ENCODE measurements at places on chromosomes 2 and 18. TPM values are rescaled to one million over a fixed set of nuclear protein-coding genes. Genes with fewer than 3 reads are reported as not detected.

DNA sequence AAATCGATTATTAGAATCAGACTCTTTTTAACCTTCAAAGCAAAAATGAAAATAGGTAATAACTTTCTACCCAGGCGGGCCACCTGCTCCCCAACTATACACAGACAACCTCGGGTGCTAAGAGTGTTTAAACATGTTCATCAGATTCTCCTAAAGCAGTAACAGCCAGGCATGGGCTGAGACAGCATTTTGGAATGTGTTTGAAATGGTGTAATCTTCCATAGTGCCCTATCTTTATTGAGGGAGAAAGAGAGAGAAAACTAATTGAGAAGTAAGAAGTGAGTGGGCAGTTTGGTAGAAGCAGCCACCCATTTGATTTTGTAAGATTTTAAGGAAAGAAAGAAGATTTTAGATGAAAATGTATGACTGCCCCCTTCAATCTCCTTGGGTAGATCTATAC, 196.1 kb upstream of the CTAGE1 start:
- no peak overlapping the region for H3K4me3 ChIP-seq
- no peaks in the 10 kb centered on the region for H3K36me3 ChIP-seq
- no peak for DNase-seq
- no peaks in the 10 kb centered on the region for H3K4me1 ChIP-seq
- no peaks in the 10 kb centered on the region for H3K27me3 ChIP-seq

DNA sequence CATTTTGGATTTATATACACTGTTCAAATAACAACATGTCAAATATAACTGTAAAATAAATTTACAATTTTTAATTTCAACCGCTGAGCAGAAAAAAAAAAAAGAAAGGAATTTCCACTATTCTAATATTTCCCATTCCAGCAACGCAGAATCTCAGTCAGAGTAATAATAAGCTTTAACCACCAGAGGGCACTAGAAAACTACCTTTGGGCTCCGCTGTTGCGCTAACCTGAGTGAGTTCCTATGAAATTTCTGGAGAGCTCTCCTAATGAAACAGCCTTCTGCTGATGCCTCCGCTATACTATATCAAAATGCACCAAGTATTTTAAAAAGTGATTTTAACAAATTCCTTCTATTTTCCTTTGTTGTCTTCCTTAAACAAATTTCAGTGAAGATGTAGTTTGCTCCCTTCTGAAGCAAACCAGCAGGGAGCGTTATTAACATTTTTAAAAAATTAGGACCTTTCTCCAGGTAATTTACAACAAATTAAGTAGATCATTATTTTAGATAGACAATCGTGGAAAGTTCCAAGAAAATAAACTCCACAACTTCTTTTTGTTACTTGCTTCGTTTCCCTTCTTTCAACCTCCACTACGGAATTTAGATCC, 23.0 kb downstream of the ERMN start:
- no peak overlapping the region for H3K4me3 ChIP-seq
- DNase-seq, result no peak
- no peaks in the 10 kb centered on the region for H3K36me3 ChIP-seq
- no peaks in the 10 kb centered on the region for H3K27me3 ChIP-seq
- H3K27ac ChIP-seq, result no peak overlapping the region
- H3K4me1 ChIP-seq, result no peaks in the 10 kb centered on the region

DNA sequence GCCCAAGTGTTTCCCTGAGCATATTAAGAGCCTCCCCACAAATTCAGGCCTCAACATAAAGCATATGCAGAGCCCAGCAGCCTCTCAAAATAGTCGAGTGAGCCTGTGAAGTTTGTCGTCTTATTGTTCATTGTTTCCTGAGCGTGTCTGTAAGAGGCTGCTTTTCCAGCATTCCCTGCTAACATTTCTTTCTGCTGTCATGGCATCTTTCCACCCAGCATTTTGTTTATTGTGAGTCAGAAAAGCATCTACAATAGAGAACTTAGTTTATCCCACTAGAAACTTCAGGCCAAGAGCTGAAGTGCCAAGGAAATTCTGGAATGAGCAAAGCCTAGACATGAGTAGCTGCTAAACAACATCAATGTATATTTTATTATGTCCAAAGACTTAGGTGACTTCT, 46.3 kb upstream of the STAM2 start:
- H3K36me3 ChIP-seq, result no peaks in the 10 kb centered on the region
- no peak overlapping the region for H3K27ac ChIP-seq
- no peak for DNase-seq
- H3K4me3 ChIP-seq, result no peak overlapping the region
- no peaks in the 10 kb centered on the region for H3K27me3 ChIP-seq
- no peaks in the 10 kb centered on the region for H3K4me1 ChIP-seq

- H3K36me3 ChIP-seq, result no peaks in the 10 kb centered on the region
- no peaks in the 10 kb centered on the region for H3K4me1 ChIP-seq
- H3K4me3 ChIP-seq, result no peak overlapping the region
- no peak for DNase-seq
Measured at GRCh38 chr2:122098306-122098705, 342.9 kb downstream of the TSN start.

DNA sequence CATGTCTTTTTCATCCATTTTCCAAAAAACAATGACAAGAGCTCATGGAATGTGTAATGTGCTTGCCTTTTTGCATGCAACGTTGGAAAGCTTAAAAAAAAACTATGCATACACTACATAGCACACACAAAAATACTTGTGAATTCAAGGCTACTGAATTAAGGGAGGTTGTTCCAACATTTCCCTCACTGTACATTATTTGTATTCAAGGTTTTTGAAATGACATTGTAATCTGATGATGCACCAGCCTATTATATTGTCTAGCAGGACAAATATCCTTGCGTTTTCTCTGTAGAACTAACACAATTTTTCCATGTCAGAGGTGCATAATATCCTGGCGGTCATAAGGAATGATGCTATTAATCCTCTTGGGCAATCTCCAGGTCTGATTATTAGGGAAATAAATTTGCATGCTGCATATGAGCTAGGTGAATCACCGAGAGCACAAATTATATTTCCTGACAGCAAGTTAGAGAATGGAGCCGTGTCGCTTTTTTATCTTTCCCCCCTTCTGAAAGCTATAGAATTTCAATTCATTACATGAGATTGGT, 836.9 kb upstream of the FANCL start:
- no peak overlapping the region for H3K4me3 ChIP-seq
- H3K27ac ChIP-seq, result no peak overlapping the region
- H3K36me3 ChIP-seq, result no peaks in the 10 kb centered on the region
- no peaks in the 10 kb centered on the region for H3K4me1 ChIP-seq
- H3K27me3 ChIP-seq, result no peaks in the 10 kb centered on the region

DNA sequence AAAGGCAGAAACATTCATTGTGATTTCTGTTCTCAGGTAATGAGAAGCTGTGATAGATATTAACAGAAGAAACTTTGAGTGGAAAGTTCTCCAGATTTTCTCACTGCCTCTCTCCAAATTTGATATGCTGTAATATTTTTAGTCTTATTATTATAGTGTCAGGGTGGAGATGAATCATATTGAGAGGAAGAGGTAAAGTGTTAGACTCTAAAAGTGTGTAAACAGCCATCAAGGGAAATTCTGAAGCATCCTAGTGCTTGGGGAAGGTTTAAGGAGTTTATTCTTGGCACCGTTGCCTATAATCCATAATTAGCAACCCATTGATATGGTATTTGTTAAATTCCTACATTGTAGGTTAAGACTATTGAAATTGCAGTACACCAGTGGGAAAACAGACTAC, 104.7 kb upstream of the NABP1 start:
- H3K27me3 ChIP-seq, result no peaks in the 10 kb centered on the region
- no peak overlapping the region for H3K4me3 ChIP-seq
- H3K36me3 ChIP-seq, result no peaks in the 10 kb centered on the region
- DNase-seq, result no peak

DNA sequence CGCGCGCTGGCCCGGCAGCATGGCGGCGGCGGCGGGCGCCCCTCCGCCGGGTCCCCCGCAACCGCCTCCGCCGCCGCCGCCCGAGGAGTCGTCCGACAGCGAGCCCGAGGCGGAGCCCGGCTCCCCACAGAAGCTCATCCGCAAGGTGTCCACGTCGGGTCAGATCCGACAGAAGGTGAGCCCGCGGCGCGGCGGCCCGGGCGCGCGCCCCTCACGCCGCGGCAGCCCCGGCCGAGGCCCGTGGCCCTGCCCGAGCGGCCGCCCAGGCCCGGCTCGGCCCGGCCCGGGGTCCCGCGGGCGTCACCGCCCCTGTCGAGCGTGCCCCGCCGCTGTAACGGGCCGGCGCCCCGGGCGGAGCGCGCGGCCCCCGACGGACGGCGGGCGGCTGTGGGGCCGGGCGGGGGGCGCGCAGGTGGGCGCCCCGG, 218 bp downstream of the DGKD start:
- H3K27ac ChIP-seq, result peak overlapping the region; percentile 44
- DNase-seq, result no peak
- H3K27me3 ChIP-seq, result no peaks in the 10 kb centered on the region
- H3K36me3 ChIP-seq, result no peaks in the 10 kb centered on the region
- H3K4me3 ChIP-seq, result no peak overlapping the region

GRCh38 chr2:109422071-109422757, 191.6 kb downstream of the SEPTIN10 start:
- no peaks in the 10 kb centered on the region for H3K36me3 ChIP-seq
- H3K27me3 ChIP-seq, result no peaks in the 10 kb centered on the region
- H3K4me3 ChIP-seq, result no peak overlapping the region
- no peaks in the 10 kb centered on the region for H3K4me1 ChIP-seq
- no peak for DNase-seq

GRCh38 chr2:149800624-149801542, 213.3 kb upstream of the MMADHC start:
- no peak overlapping the region for H3K27ac ChIP-seq
- no peaks in the 10 kb centered on the region for H3K4me1 ChIP-seq
- no peak for DNase-seq
- no peaks in the 10 kb centered on the region for H3K27me3 ChIP-seq
- H3K4me3 ChIP-seq, result no peak overlapping the region

GRCh38 chr2:111031546-111032478, 88.9 kb upstream of the BCL2L11 start:
- H3K4me3 ChIP-seq, result no peak overlapping the region
- no peaks in the 10 kb centered on the region for H3K36me3 ChIP-seq
- H3K27ac ChIP-seq, result no peak overlapping the region
- no peaks in the 10 kb centered on the region for H3K4me1 ChIP-seq

DNA sequence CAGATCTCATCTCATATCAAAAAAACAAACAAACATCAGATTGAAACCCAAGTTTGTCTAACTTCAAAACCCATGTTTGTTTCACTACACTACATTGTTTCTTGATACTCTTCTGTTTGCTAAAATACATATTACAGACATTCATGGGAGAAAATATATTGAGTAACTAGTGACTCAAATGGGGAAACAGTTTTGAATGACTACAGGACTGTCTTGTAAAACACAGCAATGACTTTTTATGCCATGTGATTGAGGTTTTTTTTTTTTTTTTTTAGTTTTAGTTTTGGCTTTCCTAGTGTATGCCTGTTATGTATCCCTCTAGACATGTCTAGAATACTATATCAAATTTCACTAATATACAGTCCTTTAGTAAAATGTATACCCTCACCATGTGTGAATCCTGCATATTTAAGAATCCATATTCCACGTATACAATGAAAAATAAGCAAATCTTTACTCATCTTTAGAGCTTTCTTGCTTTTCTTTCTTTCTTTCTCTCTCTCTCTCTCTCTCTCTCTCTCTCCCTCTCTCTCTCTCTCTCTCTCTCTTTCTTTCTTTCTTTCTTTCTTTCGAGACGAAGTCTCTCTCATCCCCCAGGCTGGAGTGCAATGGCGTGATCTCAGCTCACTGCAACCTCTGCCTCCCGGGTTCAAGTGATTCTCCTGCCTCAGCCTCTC, 46.6 kb upstream of the SERTAD2 start:
- H3K4me3 ChIP-seq, result no peak overlapping the region
- H3K27me3 ChIP-seq, result no peaks in the 10 kb centered on the region
- H3K27ac ChIP-seq, result no peak overlapping the region
- no peak for DNase-seq
- H3K36me3 ChIP-seq, result no peaks in the 10 kb centered on the region
- H3K4me1 ChIP-seq, result peaks cover 7% of the 10 kb centered on the region

GRCh38 chr2:146615778-146616177, 1229.1 kb upstream of the ACVR2A start:
- H3K27ac ChIP-seq, result no peak overlapping the region
- H3K36me3 ChIP-seq, result no peaks in the 10 kb centered on the region
- no peak overlapping the region for H3K4me3 ChIP-seq

- H3K27ac ChIP-seq, result no peak overlapping the region
- no peaks in the 10 kb centered on the region for H3K4me1 ChIP-seq
- H3K27me3 ChIP-seq, result no peaks in the 10 kb centered on the region
- DNase-seq, result no peak
Measured at GRCh38 chr2:233213011-233213410, 38.5 kb upstream of the ATG16L1 start.

GRCh38 chr2:38274286-38275276, 102.5 kb downstream of the ATL2 start:
- no peaks in the 10 kb centered on the region for H3K27me3 ChIP-seq
- H3K4me1 ChIP-seq, result no peaks in the 10 kb centered on the region
- H3K27ac ChIP-seq, result no peak overlapping the region
- H3K36me3 ChIP-seq, result no peaks in the 10 kb centered on the region
- H3K4me3 ChIP-seq, result no peak overlapping the region

- no peak for DNase-seq
- no peaks in the 10 kb centered on the region for H3K27me3 ChIP-seq
- no peaks in the 10 kb centered on the region for H3K36me3 ChIP-seq
- H3K27ac ChIP-seq, result no peak overlapping the region
Measured at GRCh38 chr18:24293254-24293653, 104.4 kb downstream of the OSBPL1A start.

GRCh38 chr2:47503481-47504070, 100.6 kb downstream of the MSH2 start:
- no peak overlapping the region for H3K27ac ChIP-seq
- no peak overlapping the region for H3K4me3 ChIP-seq
- no peaks in the 10 kb centered on the region for H3K36me3 ChIP-seq
- DNase-seq, result no peak

DNA sequence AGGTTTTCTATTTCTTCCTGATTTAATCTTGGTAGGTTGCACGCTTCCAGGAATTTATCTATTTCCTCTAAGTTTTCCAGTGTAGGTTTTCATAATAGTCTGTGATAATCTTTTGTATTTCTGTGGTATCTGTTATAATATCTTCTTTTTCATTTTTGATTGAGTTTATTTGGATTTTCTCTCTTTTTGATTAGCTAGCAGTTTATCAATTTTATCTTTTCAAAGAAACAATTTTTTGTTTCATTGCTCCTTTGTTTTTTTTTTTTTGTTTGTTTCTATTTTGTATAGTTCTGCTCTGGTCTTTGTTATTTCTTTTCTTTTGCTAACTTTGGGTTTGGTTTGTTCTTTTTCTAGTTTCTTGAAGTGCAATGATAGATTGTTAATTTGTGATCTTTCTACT, 51.3 kb downstream of the G6PC2 start:
- no peaks in the 10 kb centered on the region for H3K4me1 ChIP-seq
- no peak overlapping the region for H3K4me3 ChIP-seq
- DNase-seq, result no peak

The SPC25 gene
- 0.24 TPM for total RNA-seq

The SIX3 gene
- not detected for total RNA-seq

The CYP27C1 gene
- total RNA-seq, result not detected

The DPP4 gene
- 35.7 TPM for total RNA-seq

The GULP1 gene
- not detected for total RNA-seq

The KCNIP3 gene
- total RNA-seq, result not detected

The IGFBP5 gene
- not detected for total RNA-seq

The LAMA1 gene
- not detected for total RNA-seq

The MATN3 gene
- not detected for total RNA-seq

The CTAGE1 gene
- not detected for total RNA-seq

The DHRS9 gene
- 1.1 TPM for total RNA-seq

The SLC5A7 gene
- not detected for total RNA-seq

The ERCC3 gene
- total RNA-seq, result 53.1 TPM

The CEP76 gene
- 11.1 TPM for total RNA-seq

All from naive thymus-derived CD4-positive, alpha-beta T cell (primary cell).